Activated CD8-positive, alpha-beta T cell treated with anti-CD3 and anti-CD28 coated beads, Interleukin-2, amount 10 ng/mL, durations not matched to agents 7 days and 5 days (primary cell): ENCODE measurements at places on chromosomes 12 and 14.

DNA sequence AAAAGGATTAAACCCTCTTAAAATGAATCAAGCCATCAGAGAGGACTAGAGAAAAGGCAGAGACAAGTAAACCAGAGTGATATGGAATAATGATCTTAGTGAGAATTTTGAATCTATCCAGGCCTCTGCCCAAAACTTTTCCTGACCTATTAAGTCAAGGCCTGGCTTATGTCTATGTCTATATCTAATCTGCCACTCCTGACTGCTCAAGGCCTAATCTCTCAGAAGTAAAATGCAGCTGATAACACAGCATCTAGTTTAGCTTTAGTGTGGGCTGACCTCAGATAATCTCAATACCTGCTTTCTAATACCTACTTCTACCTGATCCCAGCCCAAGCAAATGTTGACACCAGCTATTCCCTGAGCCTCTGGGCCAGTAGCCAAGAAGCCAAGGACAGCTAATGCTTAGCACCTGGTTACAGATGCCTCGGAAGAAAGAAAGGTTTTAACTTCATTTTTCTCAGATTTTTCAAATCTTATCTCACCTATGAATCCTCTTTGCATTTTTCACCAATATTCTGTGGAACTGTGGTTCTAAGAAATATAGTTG is 1472.5 kb upstream of the SEL1L start:
- DNase-seq = no peak

- no peak for DNase-seq
These were observed 80.6 kb upstream of the DAAM1 start for GRCh38 chr14:59107819-59108218.

GRCh38 chr14:89277203-89277602 is 139.8 kb downstream of the FOXN3 start:
- no peak for DNase-seq

DNA sequence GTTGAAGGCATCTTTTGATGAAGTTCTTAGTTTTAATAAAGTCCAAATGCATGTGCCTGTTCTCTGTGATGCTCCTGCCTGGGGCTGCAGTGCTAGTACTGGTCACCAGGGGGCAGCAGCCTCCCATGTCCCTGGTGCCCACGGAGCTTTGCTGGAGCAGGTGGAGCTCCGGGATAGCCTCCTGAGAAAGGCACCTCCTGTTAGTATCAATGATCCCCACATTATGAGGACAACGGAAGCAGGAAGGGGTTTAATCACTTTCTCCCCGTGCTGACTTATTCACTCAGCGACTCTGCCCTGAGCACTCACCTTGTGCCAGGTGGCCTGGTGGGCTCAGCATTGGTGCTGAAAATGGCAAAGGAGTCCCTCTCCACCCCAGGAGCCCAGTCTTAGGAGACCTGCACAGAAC is 123.0 kb upstream of the PZP start:
- DNase-seq = peak; percentile 77

GRCh38 chr12:21026302-21026701 is 104.7 kb upstream of the SLCO1B1 start:
- no peak for DNase-seq

- no peak for DNase-seq
These were observed 24.7 kb downstream of the DDHD1 start for GRCh38 chr14:53128303-53129028.

GRCh38 chr12:83143950-83144349 is 457.2 kb downstream of the TMTC2 start:
- no peak for DNase-seq

- no peak for DNase-seq
These were observed 695.3 kb downstream of the DIO2 start for GRCh38 chr14:79516009-79516408.

- DNase-seq = peak; percentile 85
These were observed 35.6 kb downstream of the KRT76 start for GRCh38 chr12:52741375-52742195.

DNA sequence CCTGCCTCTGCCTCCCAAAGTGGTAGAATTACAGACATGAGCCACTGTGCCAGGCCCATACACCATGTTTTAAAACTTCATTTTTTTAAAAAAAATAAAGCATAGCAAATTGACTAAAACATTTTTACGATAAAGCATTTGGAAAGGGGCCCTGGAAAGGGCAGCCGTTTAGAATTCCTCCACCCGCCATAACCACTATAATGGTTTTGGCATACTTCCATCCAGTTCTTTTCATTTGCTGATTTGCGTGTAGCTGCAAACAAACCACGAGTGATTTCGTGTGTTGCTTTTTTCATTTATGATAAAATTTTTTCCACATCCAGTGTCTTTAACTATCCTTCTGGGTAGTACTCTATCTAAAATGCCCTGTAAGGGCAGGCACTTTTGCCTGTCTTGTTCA is 91.8 kb upstream of the RIN3 start:
- DNase-seq = no peak

- peak; percentile 77 for DNase-seq
These were observed at the start of gene ETV6 for GRCh38 chr12:11649413-11650285. Gene ETV6, plus strand, starts transcription at chr12:11649674. Its CDS starts 454 bp downstream, at chr12:11650128.

GRCh38 chr12:52249511-52250047 is 16.5 kb downstream of the KRT7 start:
- DNase-seq = no peak
